Posterior vena cava (tissue), 2 donors: ENCODE measurements at places on chromosomes 16 and 17. TPM values are rescaled to one million over a fixed set of nuclear protein-coding genes. Genes with fewer than 3 reads are reported as not detected.

DNA sequence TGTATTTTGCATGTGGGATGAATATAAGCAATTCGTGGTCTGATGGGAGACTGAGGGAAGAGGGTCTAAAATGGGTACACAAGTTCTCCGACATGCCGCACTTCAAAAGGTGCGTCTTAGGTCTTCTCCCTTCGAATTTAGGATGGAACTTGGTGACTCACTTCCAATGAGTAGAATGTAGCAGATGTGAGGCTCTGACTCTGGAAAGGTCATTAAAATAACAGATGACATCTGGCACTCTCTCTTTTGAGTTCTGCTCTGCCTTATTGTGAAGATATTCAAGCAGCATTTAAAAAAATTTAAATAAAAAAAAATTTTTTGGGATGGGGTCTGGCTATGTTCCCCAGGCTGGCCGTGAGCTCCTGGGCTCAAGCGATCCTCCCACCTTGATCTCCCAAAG lies 92.7 kb downstream of the TMEM100 start:
- no peak for DNase-seq

- peak; percentile 98 for DNase-seq
Observed at GRCh38 chr16:3134338-3135125, at the start of gene ZNF213. ZNF213 (plus strand) TSS chr16:3135029; CDS start chr16:3137281, 2,252 bp downstream.

DNA sequence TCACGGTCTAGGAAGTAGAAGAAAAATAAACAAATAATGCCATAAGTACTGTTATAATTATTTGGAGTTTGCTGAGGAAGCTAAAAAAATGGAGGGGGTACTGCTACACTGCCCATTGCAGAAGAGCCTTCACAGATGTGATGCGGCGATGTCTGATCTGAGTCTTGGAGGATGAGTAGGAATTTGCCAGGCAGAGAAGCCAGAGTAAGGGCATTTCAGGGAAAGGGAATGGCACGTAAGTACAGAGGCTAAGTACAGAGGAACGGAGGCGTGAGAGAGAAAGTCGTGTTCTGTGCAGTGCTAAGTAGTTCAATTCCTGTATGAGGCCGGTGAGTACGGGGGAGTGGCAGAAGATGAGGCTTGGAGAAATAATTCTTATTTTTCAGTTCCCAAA lies 741 bp upstream of the GRB2 start:
- DNase-seq = no peak

DNA sequence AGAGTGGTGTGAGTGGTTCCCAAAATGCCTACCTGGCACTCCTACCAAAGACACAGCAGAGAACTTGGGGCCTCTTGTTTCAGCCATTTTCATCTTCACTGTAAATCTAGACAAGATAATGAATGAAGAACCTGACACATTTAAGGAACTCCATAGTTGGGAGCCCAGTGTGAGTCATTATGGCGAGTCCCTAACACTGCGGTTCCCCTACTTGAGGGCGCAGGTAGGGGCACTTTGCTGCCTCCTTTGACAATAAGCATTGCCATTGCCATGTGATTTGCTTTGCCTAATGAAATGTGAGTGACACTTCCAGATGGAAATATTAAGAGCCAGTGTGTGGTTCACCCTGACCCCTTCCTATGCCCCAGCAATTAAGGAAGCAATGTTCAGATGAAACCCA lies 517.6 kb downstream of the MAF start:
- DNase-seq = no peak

DNA sequence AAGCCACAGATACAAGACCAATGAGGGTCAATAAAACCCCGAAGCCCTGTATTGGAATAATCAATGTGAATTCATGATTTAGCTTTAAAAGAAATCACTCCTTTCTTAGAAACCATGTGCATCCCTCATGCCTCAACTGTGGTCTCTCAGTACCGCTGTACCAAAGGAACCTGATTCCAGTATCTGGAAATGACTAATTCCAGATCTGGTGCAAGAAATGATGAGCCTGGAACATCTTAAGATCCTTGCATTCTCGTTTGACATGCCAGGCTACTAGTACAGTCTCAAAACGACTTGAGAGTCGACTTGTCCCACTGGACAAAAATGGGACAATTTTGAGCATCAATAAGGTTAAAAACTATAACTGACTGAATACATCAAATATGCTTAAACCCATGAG lies 21.2 kb downstream of the USP31 start:
- DNase-seq = no peak

DNA sequence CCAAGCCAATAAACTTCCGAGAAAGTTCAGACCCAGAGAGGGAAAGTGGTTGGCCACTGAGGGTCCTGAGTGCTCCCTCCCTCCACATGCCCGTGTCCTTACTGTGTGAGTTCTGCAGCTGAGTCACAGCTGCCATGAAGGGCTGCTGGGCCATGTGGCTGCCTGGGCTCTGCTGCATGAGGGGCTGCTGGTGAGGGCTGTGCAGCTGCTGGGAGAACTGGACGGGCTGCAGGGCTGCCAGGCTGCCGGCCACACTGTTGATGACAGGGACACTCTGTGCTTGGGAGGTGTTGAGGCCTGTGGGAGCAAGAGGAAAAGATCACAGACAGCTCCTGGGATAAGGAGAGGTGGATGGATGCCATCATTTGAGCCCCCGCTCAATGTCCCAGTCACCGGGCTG lies 44.0 kb downstream of the HNF1B start:
- no peak for DNase-seq

GRCh38 chr16:24539850-24540601 lies 660 bp downstream of the RBBP6 start:
- DNase-seq = peak; percentile 92

DNA sequence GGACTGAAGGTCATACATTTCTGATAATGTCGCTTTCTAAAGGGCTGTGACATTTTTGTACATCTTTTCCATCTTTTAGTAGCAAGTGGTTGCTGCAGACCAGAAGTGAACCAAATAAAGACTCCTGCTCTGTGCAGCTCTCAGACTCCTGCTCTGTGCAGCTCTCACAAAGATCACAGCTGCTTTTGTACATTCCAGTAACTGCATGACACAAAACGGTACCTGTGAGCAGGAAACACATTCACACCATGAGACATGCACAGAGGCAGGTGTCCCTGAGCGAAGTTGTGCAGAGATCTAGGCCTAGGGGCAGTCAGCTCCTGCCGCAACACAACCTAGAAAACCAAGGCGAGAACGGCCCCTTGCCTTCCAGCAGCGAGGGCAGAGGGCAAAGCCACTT lies 67.5 kb downstream of the KLHDC4 start:
- no peak for DNase-seq

DNA sequence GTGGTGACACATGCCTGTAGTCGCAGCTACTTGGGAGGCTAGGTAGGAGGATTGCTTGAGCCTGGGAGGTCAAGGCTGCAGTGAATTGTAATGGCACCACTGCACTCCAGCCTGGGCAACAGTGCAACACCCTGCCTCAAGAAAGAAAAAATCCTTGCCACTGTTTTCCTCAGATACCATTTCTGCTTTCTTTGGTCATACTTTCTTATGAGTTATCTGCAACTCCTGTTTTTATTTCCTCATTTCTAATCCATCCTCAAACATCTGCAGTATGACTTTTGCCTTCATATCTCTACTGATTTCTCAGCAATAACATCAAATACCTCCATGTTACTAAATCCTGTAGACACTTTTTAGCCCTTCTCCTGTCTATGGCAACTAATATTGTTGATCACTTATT lies 3.1 kb upstream of the AP2B1 start:
- no peak for DNase-seq

ITGB4 gene
- 46.6 TPM for total RNA-seq

BOLA2B gene
- 58.8 TPM for total RNA-seq

MYADML2 gene
- total RNA-seq = not detected

CEP295NL gene
- total RNA-seq = 4.1 TPM

SLC47A2 gene
- total RNA-seq = not detected
